ENCODE measurements at places on chromosomes 11 and 22. TPM values are rescaled to one million over a fixed set of nuclear protein-coding genes. Genes with fewer than 3 reads are reported as not detected.

The ANGPTL5 gene
- not detected for total RNA-seq

The BTG4 gene
- not detected for total RNA-seq

The CNGA4 gene
- not detected for total RNA-seq

The EMID1 gene
- total RNA-seq: 25.5 TPM

The LPXN gene
- total RNA-seq: 5.0 TPM

The KRTAP5-9 gene
- 0.80 TPM for total RNA-seq

The ACR gene
- total RNA-seq: 2.8 TPM

The MRGPRE gene
- not detected for total RNA-seq

The JOSD1 gene
- total RNA-seq: 49.6 TPM

The DEUP1 gene
- total RNA-seq: not detected

The TRIM51 gene
- total RNA-seq: not detected

The BATF2 gene
- total RNA-seq: not detected

The TPBGL gene
- 7.0 TPM for total RNA-seq

The OR5A1 gene
- not detected for total RNA-seq

The MYEOV gene
- total RNA-seq: not detected

The RIMBP3B gene
- 0.51 TPM for total RNA-seq

Measured in endothelial cell (in vitro differentiated cells).